ENCODE measurements at places on chromosomes 7 and 10.

DNA sequence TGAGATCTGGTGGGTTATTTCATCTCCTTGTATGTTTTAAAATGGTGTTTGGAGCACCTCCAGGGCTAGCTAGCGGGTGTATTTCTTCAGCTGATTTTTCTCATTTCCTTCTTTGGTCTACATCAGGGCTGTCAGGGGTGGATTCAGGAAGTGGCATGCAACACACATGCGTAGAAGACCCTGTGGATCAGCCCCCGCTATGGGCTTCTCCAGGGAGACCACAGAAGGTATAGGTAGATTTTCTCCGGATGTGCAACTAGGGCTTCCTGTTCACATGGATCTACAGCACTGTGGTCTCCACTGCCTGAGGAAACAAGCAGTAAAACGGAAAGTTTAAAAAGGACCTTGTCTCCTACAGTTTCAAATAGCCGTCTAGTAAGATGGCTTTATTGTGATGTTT is 10.4 kb downstream of the NUB1 start:
- DNase-seq = no peak

DNA sequence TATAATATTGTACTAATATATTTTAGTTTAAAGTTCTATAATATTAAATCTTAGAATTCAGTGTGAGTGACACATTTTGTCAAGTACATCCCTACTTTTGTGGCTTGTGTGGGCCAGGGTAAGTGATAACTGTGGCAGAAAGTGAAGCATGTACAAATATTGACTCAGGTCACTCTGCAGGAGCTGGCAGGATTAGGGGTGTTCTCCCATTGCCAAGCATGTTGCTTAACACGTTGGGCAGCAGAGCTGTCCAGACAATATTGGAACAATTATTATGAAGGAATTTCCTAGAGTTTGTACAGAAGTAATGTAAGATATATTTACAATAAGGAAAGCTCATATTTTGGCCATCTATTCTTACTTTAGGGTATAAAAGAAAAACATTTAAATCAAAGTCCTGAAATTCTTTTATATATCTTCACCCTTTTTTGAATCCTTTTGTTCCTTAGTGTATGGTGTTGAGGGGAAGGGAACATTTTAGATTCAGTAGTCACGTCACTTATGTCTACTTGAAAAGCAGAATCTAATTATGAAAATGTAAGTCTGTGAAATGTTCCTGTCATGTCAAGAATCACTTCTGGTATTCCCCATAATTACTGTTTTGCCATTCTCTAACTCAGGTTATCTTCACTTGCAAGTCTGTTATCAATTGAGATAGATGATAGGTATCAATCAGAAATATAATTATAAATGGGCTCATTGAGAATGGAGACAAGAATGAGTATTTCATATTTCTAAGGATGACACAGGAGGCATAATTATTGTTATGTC is 4.0 kb downstream of the HDAC9 start:
- DNase-seq = peak; percentile 52

GRCh38 chr7:102064361-102065025 is 222.2 kb upstream of the SH2B2 start:
- DNase-seq = peak; percentile 42

- DNase-seq = peak; percentile 64
These were observed 9.7 kb downstream of the IFIT3 start for GRCh38 chr10:89337484-89337883.

GRCh38 chr10:21475393-21475792 is 50.1 kb downstream of the SKIDA1 start:
- no peak for DNase-seq

DNA sequence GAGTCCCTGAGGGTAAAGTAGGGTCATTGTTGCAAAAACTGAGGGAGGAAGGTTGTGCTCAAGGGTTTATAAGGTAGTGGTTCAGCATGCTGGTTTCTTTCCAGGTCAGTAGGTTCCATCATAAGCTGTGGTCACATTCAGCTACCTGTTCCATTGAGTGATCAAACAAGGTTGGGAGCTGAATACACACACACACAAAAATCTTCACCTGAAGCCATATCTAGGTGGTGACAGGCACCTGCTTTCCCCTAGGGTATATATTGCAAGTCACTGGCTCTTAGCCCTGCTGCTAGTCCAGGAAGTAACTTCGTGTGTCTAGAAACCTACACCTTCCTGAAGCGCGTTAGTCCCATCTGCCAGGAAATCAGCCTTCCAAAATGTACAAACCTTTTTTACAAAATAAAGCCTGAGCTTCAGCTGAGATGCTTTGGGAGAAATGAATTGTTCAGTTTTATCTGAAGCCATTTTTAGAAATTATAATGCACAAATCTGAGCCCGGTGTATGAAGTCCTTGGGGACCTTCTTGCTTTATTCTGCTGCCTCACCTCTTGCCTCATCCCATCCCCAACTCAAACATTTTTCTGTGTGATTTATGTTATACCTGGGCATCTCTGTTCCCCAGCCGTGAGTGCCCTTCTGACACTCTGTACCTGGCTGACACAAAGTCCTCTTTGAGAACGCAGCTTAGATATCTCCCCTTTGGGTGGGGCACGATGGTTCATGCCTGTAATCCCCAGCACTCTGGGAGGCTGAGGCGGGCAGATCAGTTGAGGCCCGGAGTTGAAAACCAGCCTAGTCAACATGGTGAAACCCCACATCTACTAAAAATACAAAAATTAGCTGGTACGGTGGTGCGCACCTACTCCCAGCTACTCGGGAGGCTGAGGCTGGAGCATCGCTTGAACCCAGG is 10.6 kb upstream of the LAMTOR4 start:
- DNase-seq = no peak

DNA sequence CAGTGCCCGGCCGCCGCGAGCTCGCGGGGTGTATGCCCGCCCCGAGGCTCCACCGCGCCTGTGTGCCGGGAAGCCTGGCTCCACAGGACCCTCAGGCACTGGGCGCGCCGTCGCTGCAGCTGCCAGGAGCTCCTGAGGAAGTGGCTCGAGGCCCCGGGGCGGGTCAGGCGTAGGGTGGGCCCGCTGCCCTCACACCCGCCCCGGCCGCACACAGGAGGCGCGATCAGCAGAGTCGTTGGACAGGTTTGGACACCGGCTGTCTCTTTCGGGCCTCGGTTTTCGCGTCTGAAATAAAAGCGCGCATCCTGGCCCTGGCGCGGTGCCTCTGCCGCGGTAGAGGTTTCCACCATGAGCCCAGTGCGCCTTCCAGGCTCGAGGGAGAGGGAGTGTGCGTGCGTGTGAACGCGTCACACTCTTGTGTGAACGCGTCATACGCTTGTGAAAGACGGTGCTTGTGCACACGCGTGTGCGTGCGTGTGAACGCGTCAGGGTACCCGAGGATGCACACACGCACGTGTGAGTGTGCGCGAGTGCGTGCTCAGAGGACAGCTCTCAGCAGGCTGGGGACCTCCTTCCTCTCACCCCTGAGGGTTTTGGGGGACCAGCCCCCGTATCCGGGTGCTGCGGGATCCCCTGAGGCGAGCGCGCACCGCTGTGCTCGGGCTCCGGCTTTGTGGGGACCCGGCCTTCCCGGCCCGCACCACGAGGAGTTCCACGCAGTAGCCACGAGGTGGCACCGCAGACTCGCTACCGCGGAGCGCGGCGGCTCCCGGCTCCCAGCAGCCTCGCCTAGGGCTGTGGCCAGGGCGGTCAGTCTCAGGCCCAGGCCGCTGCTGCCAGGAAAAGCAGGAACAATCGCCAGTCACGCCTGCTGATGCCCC is 83.8 kb downstream of the BMS1 start:
- peak; percentile 88 for DNase-seq

DNA sequence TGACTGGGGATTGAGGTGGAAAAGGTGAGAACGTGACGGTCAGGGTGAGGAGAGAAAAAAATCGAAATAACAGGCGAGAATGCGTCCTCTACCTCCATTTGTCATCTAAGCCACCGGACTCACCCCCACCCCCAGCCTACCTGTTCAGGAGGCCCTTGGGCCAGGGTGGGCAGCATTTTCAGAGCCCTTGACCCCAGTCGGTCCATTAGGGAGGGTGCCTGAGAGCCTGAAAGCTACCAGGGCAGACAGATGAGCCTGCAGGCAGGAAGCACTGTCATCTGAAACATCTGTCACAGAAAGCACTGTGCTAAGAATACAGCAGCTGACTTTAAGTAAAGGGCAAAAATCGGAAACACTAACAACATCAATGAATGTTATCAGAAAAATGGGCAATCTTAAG is 47.0 kb downstream of the MAD1L1 start:
- no peak for DNase-seq

DNA sequence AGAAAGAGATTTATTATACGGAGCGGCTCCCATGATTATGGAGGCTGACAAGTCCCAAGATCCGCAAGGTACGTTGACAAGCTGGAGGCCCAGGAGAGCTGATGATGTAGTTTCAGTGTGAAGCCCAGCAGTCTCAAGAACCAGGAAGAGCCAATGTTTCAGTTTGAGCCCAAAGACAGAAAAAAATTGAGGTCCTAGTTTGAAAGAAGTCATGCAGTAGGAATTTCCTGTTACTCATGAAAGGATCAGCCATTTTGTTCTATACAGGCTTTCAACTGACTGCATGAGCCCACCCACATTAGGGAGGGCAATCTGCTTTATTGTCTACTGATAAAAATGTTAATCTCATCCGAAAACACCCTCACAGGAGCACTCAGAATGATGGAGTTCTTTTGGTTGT is 51.5 kb downstream of the CCDC71L start:
- DNase-seq = peak; percentile 89
